ENCODE measurements at places on chromosomes 12 and 14. TPM values are rescaled to one million over a fixed set of nuclear protein-coding genes. Genes with fewer than 3 reads are reported as not detected.

Gene ST8SIA1
- polyA plus RNA-seq, result not detected

Gene ITGB7
- polyA plus RNA-seq, result 0.59 TPM

Gene TTC9
- 0.32 TPM for polyA plus RNA-seq

Gene FOXG1
- polyA plus RNA-seq, result not detected

Gene CACNA2D4
- 0.39 TPM for polyA plus RNA-seq

Gene MORN3
- 0.39 TPM for polyA plus RNA-seq

Gene ACSM4
- not detected for polyA plus RNA-seq

Gene ZDHHC17
- polyA plus RNA-seq, result 51.1 TPM

Gene GNPNAT1
- polyA plus RNA-seq, result 31.2 TPM

Gene AQP2
- not detected for polyA plus RNA-seq

Gene P2RX7
- polyA plus RNA-seq, result 0.13 TPM

Gene TAMALIN
- polyA plus RNA-seq, result 0.96 TPM

Gene IFNG-AS1
- not detected for polyA plus RNA-seq

- DNase-seq, result no peak
Measured at GRCh38 chr14:99874306-99874705, 81.1 kb downstream of the EML1 start.

DNA sequence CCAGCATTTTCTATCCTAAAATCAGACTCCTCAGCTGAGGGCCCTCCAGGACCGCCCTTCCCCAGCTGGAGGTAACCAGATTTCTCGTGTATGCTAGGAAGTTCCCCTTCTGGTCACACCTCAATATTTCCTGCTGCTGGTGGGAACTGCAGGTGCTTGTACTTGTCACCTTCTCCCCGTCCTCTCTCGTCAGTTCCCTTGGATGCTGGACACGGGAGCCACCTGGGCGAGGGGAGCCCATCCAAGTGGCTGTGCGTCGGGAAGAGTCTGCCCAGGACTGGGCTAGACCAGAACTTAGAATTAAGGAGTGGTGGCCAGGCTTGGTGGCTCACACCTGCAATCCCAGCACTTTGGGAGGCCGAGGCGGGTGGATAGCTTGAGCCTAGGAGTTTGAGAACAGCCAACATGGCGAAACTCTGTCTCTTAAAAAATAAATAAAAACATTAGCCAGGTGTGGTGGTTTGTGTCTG, 23.2 kb upstream of the KIF26A start:
- no peak for DNase-seq

DNA sequence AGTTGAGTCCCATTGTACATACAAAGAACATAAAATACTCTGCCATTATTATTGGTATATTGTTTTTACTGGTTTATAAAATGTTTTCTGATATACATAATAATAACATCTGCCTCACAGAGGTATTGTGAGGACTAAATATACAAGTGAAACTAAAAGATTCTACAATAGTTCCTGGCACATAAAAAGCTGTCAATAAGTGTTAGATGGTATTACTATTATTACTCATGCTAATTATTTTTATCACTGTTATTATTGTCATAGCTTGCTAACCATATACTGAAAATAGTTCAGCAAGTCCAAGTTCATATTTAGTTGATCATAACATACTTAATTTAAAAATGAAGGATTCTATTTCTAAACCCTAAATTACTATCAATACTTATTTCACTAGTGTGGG, 34.4 kb downstream of the BTG1 start:
- DNase-seq, result no peak

GRCh38 chr12:2583091-2583497, 211.7 kb upstream of the FKBP4 start:
- DNase-seq, result no peak

DNA sequence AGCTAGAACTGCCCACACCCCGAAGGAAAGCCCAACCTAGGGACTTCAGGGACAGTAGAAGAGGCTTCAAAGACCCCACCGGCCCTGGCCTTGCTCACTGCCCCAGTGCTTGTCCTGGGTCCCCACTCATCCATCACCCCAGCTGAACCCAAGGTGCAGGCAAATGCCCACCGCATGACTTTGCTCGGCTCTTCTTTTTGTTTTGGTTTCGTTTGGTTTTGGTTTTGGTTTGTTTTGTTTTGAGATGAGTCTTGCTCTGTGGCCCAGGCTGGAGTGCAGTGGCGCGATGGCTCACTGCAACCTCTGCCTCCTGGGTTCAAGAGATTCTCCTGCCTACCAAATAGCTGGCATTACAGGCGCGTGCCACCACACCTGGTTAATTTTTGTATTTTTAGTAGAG, 9.0 kb downstream of the CCDC85C start:
- DNase-seq, result no peak

DNA sequence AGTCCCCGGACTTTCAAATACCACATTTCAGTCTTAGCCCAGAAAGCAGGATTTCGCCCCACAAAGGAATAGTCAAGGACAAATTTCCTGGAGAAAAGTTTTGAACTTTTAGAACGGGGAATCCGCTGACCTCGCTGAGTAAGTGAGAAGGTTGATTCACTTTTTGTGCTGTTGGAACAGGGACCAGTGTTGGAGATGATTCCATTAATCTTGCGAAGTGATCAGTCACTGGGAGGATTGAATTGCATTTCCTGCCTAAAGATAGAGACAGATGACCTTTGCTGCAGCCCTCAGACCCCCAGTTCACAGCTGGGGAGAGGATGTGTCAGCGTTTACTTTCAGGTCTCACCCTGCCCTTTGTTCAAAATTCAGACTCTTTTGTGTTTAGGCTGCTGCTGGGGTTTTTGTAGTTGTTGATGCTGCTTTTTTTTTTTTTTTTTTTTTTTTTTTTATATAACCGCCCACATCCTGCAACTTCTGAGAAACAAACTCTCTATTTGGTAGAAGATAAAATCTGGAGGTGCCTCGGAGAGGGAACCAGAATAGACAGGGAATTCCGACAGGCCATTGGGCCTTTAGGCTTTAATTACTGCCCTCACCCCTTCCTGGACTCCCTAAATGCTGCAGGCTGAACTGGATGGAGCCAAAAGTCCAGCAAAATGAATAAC, 9.8 kb upstream of the KDM2B start:
- DNase-seq, result peak; percentile 35

DNA sequence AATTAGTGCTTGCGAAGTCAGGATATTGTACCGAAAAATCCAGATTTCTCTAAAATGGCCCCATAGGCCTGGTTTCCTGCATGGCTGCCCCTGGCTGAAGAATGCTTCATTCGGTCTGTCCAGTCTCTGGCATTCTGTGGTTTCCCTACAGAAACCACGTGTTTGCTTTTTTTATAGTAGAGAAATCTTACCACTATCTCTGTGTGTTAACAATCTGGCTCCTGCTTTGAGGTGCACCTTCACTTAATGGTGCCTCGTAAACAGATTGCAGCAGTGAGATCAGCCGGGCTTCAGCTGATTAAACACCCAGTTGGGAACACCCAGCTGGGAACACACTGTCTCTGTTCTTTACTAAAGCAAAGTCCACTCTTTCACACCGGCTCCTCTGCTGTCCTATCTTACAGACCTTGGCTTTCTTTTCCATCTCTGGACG, 6.7 kb upstream of the DNAAF2 start:
- DNase-seq, result no peak

DNA sequence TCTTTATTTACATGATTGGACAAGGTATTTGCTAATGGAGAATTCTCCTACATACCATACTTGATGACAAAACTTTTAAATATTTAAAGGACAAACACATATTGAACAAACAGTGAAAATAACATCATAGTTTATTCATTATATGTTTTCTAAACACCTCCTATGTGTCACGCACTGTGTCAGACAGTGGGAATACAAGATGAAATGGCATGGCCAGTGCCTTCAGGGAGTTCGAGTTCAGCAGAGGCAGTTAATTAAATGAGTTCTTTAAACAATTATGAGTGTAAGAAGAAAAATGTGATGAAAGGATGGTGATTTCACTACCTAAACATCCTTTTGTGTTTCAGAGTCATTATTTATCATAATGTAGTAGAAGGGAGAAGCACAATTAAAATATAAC, 159.8 kb downstream of the KCNH5 start:
- DNase-seq, result no peak

GRCh38 chr14:63933110-63933509, 80.3 kb downstream of the SYNE2 start:
- DNase-seq, result no peak

DNA sequence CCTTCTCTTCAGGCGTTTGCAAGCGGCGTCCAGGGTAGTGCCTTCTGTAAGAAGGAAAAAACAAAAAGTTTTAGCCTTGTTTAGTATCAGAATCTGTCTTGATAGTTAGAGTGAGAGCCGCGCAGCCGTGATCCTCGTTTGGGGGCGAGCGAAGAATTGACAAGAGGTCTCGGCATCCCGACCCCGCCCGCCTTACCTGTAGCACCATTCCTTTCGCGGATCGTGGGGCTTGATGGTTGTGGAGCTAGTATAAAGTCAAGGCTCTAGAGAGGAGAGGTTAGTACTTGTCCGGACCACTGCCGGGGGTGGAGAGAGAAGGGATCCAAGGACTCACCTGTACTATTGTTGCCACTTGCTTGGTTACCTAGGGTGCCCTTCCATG, 494 bp downstream of the TMTC3 start:
- no peak for DNase-seq

DNA sequence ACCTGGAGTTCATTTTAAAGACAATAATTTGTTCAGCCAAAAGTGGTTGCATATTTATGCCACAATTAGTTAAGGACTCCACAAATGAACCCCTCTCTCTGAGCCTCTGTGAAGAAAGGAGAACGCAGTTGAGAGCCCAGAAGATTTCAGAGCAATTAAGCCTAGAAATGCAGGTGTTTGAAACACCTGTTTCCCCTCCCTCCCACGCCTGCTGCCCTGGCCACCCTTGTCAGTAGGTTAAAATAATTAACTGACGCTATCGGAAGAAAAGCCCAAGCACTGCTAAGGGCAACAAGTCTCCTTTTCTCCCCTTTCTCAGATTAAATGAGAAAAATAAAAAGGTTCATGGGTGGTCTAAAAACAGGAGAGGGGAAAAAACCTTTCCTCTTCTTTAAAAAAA, 99.2 kb downstream of the PPM1A start:
- DNase-seq, result no peak

DNA sequence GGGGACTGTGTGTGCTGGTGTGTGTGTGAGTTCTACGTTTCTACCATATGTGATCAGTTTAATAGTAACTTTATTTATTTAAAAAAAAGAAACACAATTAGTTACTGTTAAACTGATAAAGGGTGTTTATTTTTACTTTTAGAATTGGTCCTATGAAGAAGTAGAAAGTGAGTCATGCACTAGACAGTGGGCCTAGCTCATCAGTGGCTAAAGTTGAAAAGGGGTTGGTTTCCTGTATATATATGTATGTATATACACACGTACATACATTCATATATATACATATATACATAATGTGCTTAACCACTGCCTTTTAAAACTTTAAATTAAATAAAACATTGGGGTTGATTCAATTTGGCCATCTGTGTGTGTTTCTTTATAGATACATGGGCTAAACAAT, 68.8 kb upstream of the TMEM263 start:
- DNase-seq, result no peak

GRCh38 chr14:66038618-66039017, 447.6 kb upstream of the CCDC196 start:
- no peak for DNase-seq

- no peak for DNase-seq
Measured at GRCh38 chr12:104998423-104999346, 12.6 kb downstream of the NOPCHAP1 start.

DNA sequence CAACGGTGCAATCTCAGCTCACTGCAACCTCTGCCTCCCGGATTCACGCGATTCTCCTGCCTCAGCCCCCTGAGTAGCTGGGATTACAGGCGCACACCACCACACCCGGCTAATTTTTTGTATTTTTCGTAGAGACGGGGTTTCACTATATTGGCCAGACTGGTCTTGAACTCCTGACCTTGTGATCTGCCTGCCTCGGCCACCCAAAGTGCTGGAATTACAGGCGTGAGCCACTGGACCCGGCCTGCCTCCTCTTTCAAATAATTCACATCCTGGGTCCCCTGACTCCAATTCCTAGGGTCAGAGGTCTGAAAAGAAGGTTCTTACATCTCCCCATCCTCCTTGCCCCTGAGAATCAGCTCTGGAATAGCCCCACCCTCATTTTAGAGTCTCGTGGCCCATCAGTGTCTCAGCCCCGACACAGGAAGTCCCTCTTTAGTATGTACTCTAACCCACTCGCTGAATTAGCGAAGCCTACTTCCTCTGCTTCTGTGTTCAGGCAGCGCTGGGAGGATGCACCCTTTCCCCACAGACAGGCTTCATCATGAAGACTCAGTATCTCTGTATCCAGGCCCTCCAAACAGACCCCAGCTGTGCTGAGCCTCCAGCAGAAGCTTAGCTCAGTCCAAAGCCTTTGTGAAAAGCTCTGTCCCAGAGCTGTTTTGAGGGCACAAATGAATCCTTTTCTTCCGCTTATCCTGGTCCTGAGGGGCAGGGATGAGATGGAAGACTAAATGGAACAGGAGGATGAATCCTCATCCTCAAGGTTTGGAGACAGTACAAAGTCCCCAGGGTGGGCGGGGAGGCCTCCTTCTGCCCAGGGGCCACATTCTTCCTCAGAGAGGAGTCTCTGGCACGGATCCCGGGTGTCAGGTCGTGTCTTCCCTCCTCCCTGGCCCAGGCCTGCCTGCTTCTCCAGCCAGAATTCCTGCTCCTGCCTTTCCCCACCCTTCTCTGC, 3.5 kb downstream of the LPAR5 start:
- no peak for DNase-seq

DNA sequence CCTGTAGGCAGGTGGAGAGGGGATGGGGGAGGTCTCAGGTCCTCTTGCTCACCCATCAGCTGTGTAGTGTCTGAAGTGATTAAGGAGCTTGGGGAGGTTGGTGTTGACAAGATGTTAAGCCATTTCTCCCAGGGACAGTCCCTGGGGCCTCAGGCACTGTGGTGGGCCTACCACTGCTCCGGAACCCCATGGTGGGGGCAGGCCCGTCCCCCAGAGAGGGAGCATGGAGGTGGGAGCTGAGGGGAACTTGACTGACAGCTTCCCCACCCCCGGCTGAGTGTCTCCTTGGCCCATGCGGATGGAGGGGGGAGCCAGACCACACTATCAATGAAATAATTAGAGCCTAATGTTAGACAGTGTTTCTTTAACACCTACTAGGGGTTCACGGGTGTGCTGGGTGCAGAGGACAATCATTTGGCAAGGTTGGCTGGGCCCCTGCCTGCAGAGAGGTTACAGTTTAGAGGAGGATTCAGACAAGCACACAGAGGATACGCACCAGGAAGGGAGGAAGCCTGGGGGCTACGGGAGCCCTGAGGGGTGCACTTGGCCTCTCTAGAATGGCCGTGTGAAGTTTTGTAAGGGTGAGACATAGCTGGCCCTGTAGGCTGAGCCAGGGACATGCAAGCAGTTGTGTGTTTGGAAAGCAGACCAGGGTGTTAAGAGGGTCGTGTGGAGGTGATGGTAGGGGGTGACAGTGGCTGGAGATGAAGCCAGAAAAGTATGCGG, 19.3 kb upstream of the KRT80 start:
- DNase-seq, result no peak

DNA sequence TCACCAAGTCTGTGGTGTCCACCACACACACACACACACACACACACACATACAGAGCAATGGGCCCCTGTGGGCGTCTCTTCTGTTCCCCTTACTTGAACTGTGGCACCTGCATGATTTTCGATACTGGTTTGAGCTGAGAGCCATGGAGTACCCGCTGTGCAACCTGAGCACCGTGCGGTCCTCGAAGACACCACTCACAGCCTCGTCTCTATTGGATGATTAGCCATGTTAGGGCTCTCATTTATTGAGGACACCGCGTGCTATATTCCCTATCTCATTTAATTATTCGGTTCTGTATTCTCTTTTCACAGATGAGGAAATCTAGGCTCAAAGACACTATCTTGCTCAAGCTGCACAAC, 623 bp upstream of the C14orf132 start:
- DNase-seq, result no peak
